ENCODE measurements at places on chromosomes 16 and 17. TPM values are rescaled to one million over a fixed set of nuclear protein-coding genes. Genes with fewer than 3 reads are reported as not detected.

The TBC1D3C gene
- not detected for total RNA-seq

GRCh38 chr16:55390630-55391237 lies 66.7 kb downstream of the IRX6 start:
- H3K4me1 ChIP-seq = no peaks in the 10 kb centered on the region
- no peak overlapping the region for H3K27ac ChIP-seq
- H3K4me3 ChIP-seq = no peak overlapping the region
- no peaks in the 10 kb centered on the region for H3K27me3 ChIP-seq

- H3K4me3 ChIP-seq = peak overlapping the region; percentile 49
- H3K27ac ChIP-seq = no peak overlapping the region
- peaks cover 6% of the 10 kb centered on the region for H3K27me3 ChIP-seq
- peaks cover 26% of the 10 kb centered on the region for H3K4me1 ChIP-seq
These were observed 4.0 kb downstream of the NOG start for GRCh38 chr17:56597495-56597990.

- H3K4me3 ChIP-seq = no peak overlapping the region
- H3K4me1 ChIP-seq = peaks cover 7% of the 10 kb centered on the region
- DNase-seq = no peak
- H3K27me3 ChIP-seq = no peaks in the 10 kb centered on the region
These were observed 27.7 kb upstream of the DHX8 start for GRCh38 chr17:43456029-43456428.

Measured in astrocyte (in vitro differentiated cells and primary cell).